Peyer's patch (tissue), 4 donors: ENCODE measurements at places on chromosomes 16 and 17.

DNA sequence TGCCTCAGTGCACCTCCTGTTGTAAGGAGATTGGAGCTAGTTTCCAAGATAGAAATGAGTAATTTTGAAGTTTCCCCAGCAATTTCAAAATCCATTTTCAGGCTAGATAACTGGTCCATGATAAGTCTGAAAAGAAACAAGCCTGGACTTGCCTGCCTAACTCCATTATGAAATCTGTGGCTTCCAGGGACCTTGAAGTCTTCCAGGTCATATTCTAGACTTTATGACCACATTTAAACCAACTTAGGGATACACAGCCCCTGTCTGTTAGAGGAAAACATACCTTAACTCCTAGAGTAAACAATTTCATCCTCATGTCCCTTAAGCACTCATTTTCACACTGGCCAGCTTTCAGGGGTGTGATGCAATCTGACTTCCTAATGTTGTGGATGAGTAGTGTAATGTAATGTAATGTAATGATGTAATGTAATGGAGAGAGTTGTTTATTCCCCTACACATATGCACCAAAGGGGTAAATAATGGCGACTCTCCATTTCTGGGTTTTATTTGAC, 96.7 kb upstream of the FAM20A start:
- DNase-seq = no peak

GRCh38 chr17:83079352-83079747, at the start of gene METRNL:
TSS of gene METRNL (plus strand) at chr17:83079609. CDS start at chr17:83079816, 207 bp downstream.
- DNase-seq = peak; percentile 87

DNA sequence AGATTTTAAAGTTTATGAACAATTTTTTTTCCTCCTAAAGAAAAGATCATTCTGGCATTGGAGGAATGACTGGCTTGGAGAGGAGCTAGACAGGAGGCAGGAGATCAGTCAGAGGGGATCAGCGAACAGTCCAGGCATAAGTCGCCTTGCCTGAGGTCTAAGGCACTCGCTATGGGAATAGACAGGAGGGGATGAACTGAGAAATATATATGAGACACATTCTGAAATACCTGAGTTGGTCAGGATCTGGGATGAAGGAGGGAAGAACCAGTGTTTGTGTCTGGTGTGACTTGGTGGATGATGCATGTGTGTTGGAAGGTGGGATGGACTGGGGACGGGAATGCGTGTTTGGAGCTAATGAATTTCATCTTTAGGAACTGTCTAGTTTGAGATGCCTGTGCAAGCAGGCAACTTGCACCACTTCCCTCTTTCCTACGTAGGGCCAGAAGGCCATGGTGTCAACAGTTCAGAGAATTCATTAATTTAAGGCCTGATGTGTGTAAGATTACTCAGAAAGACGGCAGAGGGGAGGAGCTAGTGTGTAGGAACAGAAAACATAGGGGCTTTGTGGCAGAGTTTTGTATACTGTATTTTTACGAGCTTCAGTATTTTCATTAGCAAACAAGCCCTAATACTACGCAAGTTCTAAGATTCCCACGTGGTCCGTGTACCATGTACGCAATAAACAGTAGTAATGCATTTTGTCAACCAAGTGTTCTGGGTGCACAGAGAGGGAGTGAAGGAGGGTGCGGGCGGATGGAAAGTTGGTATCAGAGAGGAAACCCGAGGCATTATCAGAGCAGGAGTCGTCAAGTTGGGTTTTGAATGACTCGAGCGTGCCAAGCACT, 825 bp downstream of the HEATR6 start:
- DNase-seq = peak; percentile 42

DNA sequence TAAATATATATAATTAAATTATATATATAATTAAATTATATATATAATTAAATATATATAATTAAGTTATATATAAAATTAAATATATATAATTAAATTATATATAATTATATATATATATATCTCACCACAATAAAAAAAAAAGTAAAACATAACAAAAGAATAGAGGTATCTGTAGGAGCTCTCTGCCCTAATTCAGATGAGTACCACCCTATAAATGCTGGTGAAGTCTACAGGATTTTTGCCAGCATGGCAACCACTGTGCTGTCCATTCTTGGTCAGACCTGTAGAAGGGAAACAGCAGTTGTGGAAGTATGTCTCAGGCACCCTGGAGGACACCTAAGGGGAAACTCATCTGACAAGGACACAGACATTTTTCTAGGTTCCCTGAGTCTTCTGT, 259.7 kb downstream of the PRKCA start:
- DNase-seq = no peak

GRCh38 chr16:17552351-17552750, 81.6 kb upstream of the XYLT1 start:
- DNase-seq = no peak

- DNase-seq = no peak
Observed at GRCh38 chr17:59652119-59652518, 32.4 kb downstream of the CLTC start.

DNA sequence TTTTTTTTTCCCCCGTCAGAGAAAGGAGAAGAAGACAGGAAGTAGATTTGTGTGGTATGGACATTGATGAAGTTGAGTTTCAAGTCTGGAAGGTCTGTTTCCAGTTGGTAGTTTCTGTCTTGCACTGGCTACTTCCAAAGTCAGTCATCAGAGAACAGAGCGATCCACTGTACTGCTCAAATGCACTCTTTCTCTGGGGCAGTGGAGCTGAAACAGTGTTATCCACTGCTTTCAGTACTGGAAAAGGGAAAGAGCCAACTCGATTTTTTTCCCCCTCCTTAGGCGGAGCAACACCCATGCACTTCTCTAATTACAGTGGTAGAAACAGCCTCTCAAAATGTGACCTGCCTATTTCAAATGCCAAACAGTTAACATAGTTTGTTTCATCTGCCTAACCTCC, 7.4 kb downstream of the PRKCA start:
- DNase-seq = no peak

GRCh38 chr17:33240362-33240761, 52.7 kb downstream of the ASIC2 start:
- no peak for DNase-seq

DNA sequence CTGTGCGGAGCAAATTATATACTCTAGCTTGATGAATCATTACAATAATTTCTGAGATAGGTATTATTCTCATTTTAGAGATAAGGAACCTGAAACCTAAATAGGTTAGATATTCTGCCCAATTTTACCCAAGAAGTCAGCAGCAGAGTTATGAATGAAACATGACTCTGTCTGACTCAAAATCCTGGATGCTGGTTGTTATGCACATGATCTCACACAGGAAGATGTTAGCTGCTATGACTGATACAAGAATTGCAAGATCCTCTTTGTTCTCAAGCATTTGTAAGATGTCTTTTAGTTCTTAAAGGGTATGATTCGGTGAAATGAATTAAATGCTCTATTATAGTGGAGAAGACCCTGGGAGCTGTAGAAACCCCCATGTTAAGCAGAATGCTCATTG, 447.8 kb downstream of the KIF2B start:
- DNase-seq = no peak

DNA sequence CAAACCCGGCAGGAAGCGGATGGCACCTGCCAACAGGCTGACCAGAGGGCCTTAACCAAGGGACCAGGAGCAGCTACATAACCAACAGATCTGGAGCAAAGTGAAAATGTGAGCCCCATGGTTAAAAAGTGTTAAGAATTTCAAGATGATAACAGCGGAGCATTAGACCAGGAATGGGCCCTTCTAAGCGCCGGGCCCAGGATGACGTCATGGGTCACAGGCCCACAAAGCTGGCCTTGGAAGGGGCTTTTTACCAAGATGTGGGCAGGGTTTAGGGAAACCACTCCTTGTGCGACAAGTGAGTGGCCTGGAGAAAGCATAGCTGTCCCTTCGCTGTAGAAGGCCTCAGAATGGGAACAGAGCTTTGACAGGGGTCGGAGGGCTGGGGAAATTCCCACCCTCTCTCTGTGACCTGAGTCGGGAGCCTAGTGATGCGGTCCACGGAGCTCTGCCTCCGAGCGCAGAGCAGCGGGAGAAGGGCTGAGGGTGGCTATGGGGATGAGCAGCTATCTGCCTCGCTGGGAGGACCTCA, 84.4 kb upstream of the RPL38 start:
- no peak for DNase-seq

DNA sequence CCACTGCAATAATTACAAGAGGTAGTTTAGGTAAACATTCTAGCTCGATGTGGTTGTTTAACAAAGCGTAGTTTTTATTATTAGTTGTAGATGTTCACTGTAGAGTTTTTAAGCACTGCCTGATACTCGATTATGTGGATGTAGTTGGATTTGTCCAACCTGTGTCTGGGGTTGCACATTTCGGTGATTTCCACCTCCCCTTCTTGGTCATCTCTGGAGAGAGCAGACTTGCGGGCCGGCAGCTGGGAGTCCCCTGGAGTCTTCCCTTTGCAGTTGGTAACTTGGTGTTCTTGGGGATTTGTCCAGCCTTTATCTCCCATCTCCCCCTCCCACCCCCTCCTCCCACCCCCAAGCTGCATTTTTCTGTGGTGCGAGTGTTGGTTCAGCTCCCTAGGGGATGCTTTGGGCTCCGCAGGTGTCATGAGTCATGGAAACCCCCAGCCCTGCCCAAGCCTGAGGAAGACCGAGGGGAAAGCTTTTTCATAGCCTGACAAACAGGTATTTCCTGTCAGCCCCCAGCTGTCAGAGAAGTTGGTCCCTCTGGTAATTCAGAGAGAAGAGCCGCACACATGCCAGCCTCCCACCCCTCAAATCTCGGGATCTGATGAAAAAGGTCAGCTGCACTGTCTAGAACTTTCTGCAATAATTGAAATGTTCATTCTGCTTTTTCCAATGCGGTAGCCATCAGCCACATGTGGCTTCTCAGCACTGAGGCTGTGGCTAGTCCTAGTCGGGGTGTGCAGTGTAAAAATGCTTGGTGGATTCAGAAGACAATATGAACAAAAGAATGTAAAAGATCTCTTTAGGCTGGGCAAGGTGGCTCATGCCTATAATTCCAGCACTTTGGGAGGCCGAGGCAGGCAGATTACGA, 50.3 kb downstream of the KSR1 start:
- DNase-seq = no peak

DNA sequence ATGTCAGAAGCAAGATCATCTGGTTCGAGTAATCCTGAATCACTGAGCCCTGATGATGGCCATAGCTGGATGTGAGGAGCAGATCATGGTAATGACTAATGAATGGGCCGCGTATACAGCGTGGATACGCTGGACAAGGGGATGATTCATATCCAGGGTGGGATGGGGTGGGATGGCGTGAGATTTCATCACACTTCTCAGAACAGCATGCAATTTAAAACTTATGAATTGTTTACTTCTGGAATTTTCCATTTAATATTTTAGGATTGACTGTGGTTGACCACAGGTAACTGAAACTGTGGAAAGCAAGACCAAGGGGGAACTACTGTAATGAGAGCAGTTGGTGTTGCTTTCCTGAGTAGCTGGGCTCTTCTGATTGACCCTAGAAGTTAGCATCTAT, 225.5 kb downstream of the STX8 start:
- DNase-seq = no peak

- DNase-seq = no peak
Observed at GRCh38 chr16:54075446-54075845, 211.1 kb downstream of the IRX3 start.

GRCh38 chr16:75088216-75088615, 28.4 kb downstream of the LDHD start:
- no peak for DNase-seq

- peak; percentile 76 for DNase-seq
Observed at GRCh38 chr17:4950075-4950745, 709 bp upstream of the ENO3 start.

GRCh38 chr17:79969906-79970305, 65.8 kb downstream of the TBC1D16 start:
- DNase-seq = no peak

GRCh38 chr17:49223517-49224197, 6.9 kb downstream of the PHOSPHO1 start:
- peak; percentile 85 for DNase-seq

- DNase-seq = no peak
Observed at GRCh38 chr17:49494399-49494985, 601 bp upstream of the NGFR start.

DNA sequence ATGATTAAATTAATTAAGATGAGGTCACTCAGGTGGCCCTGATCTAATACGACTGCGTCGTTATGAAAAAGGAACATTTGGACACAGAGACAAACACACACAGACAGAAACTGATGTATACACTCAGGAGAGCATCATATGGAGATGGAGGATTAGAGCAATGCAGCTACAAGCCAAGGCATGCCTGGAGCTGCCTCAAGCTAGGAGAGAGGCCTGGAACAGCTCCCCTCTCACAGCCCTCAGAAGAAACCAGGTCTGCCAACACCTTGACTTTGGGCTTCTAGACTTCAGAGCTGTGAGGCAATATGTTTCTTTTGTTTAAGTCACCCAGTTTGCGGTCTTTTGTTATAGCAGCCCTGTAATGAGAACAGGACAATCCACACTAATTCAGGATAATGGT, 318.9 kb downstream of the HS3ST3B1 start:
- no peak for DNase-seq

DNA sequence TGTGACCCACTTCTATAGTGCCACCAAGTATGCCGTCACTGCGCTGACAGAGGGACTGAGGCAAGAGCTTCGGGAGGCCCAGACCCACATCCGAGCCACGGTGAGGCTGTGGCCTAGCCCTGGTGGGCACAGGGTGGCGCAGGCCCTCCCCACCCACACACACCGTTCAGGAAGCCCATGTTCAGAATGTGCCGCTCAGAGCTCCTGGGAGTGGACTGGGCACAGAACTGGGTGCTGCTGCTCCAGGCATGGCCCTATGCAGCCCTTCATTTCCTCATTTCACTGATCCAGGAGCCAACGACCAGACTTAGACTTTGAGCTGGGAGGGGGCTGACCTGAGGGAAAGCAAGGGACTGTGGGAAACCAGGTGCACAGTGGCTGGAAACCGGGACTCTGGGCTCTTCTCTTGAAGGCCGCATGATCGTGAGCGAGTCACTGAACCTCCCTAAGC, 2.4 kb upstream of the MRM1 start:
- DNase-seq = no peak

DNA sequence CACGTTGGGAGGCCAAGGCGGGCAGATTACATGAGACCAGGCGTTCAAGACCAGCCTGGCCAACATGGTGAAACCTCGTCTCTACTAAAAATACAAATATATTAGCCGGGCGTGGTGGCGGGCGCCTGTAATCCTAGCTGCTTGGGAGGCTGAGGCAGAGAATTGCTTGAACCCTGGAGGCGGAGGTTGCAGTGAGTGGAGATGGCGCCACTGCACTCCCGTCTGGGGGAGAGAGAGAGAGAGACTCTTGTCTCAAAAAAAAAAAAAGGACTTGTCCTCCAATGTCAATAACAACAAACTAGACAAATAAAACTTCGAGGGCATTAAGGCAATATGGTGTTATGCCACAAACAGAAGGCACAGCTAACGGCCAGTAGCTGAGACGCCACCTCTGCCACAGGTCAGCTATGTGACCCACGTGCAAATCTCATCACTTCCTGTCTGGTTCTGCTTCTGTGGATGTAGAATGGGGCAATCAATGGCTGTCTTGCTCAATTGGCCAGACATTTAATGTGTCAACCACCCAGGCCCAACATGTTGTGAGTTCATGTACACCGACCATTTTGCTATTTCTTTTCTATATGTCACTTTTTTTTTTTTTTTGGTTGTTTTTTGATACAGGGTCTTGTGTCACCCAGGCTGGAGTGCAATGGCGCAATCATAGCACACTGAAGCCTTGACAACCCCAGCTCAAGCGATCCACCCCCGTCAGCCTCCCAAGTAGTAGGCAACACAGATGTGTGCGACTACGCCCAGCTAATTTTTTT, 834 bp upstream of the TXNDC11 start:
- no peak for DNase-seq

- no peak for DNase-seq
Observed at GRCh38 chr17:11814655-11815262, 182.5 kb downstream of the ZNF18 start.

GRCh38 chr17:9074131-9074530, 52.8 kb downstream of the NTN1 start:
- DNase-seq = no peak
